Bronchial epithelial cell (primary cell): ENCODE measurements at places on chromosomes 6 and 20.
A peak's percentile ranks its signal among the peaks of the same experiment; 100 is the strongest.

DNA sequence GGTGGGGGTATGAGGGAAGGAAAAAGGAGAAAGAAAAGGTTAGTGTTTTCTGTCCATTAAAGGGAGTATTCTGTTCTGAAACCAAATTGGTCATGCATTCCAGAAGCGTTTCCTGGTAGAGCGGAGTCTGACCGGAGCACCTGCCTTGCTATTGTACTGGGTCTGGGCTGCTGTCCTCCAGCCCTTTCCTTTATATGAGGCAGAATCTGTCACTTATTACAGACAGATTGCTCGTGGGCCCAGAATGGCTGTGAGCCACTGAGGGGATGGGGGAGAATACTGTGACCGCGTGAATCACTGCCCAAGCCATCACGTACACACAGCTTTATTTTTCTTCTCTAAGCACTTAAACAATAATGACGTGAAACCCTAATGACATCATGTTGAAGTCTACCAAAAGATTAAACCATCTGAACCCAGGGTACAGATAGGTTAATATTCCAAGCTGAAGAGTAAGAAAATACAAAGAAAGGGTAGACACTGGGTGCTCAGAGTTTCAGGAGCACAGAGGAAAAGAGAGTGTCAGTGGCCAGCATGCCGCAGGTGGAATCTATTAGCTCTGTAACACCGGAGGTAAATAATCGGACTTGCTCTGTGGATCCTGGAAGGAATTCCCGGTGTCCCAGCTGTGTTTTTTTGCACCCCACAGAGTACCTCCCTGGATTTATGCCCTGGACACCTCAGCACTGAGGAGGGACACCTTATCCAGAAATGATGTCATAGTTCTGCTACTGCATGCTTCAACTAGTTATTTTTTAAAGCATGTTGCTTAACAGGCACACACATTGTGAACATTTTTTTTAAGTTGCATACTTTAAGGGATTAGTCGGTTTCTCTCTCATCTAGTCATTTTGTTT, 573.3 kb downstream of the PKHD1 start:
- peak; percentile 99 for DNase-seq

- peak; percentile 20 for DNase-seq
Measured at GRCh38 chr20:29878281-29878741, 1379.2 kb upstream of the DEFB115 start.

DNA sequence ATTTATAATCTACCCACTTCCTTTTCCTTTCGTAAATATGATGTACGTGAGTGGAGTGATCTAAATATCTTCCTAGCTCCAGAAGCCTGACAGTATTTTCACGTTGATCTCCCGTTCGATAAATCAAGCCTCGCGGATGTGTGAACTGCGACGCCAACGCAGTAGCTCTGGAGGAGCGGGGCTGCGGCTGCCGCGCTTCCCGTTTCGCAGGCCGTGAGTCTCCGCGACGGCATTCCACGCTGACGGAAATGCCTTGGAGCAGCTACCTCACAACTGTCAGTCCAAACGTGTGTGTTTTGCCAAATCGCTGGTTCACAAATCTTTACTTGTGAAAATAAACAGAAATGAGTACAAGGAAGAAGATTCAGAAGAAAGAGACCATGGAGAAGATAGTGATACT, 41.2 kb downstream of the BTBD3 start:
- no peak for DNase-seq

DNA sequence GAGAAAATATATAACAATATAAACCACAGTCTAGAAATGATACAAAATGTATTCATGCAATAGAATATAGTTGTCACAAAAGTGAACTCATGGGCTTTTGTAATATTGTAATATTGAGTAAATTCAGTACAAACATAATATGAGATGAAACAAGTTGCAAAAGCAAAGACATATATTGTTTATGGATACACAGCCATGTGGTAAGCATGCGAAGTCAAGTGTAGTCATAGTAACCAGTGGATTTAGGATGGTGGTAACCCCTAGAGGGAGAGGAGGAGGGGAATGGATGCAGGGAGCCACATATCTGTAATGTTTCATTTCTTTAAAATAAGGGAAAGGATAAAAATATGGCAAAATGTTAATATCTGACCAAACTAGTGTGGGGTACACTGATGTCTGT, 47.3 kb downstream of the ARMC2 start:
- DNase-seq = no peak

- peak; percentile 74 for DNase-seq
Measured at GRCh38 chr6:132937466-132937906, 123.1 kb downstream of the RPS12 start.

- no peak for DNase-seq
Measured at GRCh38 chr6:64100702-64101303, 465.2 kb downstream of the PHF3 start.

- no peak for DNase-seq
Measured at GRCh38 chr20:33881989-33882388, 70.8 kb downstream of the CHMP4B start.

- peak; percentile 31 for DNase-seq
Measured at GRCh38 chr6:52596371-52597028, 19.6 kb upstream of the TRAM2 start.

- no peak for DNase-seq
Measured at GRCh38 chr20:40519918-40520317, 169.1 kb downstream of the MAFB start.

DNA sequence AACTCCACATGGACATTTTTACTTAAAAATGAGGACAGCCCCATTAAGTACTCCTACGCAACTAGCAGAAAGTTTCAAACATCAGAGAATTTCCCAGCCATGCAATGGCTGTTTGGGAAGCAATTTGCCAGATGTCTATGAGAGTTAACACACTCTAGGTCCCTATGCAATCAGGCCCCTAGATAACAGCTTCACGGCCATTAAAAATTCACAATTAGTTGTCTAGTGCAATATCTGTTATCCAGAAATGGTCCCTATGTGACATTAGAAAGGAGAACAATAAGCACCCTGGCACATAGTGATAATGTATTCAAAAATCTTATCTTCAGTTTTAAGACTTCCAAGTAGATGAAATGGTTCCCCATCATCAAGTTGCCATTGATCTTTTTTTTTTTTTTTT, 174.3 kb upstream of the NRSN1 start:
- DNase-seq = no peak

GRCh38 chr6:2877960-2878359, 25.1 kb downstream of the SERPINB9 start:
- DNase-seq = peak; percentile 10

GRCh38 chr6:2485116-2485515, 239.7 kb upstream of the GMDS start:
- DNase-seq = no peak

DNA sequence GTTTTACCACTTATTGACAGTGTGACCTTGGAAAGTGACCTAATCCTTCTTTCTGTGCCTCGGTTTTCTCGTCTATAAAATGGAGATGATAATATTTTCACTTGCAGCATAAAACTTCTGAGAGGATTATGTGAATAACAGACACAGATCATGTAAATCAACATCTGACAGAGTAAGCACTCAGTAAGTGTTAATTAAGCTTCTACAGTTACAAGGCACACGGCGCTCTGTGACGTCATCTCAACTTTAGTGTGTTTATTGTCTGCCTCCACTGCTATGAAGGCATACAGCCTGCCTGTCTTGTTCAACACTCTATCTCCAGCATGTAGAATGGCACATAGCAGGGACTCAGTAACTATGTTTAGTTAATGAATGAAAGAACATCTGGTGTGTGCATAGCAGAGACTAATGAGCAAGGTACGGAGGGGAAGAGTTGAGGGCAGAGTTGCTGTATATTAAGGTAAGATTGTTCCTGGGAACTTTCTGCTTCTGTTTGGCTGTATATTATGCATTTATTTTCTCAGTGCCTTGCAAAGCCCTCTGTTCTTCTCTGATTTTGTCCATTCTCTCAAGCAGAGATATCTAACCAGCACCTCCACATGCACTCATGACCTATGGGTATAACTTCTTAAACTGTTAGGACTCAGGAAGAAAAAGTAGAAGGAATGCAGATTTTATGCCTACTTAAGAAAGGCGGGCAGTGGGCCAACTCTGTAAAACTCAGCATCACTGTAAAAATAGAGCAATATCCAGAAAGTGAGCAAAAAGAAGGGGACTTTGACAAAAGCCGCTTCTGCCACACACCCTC, 66.4 kb upstream of the STMND1 start:
- DNase-seq = no peak
